Fibroblast of pulmonary artery (primary cell): ENCODE measurements at places on chromosomes 3 and 15.

DNA sequence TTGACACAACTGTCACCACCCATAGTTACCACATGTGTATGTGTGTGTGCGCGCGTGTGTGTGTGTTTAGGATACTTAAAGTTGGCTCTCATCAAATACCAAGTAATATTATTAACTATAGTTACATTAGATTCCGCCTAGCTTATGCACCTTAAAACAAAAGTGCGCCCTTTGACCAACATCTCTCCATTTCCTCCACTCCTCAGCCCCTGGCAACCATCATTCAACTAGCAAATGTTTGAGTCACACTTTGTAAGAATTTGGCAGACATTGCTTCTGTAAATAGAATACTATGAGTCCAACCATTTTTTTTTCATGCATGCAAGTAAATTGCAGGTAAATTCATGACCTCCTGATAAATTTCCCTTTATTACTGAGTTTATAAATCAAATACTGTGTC is 169.3 kb downstream of the GBE1 start:
- DNase-seq: peak; percentile 24

- no peak for DNase-seq
These were observed 49.1 kb downstream of the KLHL25 start for GRCh38 chr15:85745525-85746150.

- DNase-seq: no peak
These were observed 141.7 kb upstream of the MBNL1 start for GRCh38 chr3:152127058-152127457.

GRCh38 chr3:186920796-186921195 is 9.5 kb upstream of the ST6GAL1 start:
- DNase-seq: no peak

GRCh38 chr15:50390554-50391264 is 33.5 kb upstream of the USP8 start:
- DNase-seq: no peak

DNA sequence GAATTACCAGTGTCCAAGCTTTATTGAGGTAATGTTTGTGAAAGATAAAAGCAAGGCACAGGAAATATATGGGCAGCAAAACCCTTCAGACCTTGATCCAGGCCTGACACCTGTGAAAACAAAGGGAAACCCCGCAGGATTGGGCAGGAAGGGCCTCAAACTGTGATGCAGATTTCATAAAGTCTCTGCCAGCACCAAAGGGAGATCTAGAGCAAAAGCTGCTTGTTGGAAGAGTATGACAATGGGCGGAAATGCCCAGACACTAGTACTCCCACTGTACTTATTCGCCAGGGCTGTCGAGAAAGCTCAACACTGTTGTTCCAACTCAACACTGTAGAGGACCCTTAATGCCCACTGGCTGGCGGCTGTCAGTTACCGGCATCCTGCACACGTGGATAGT is 207.9 kb downstream of the CD47 start:
- DNase-seq: no peak

GRCh38 chr15:83928392-83928734 is 274.4 kb downstream of the ADAMTSL3 start:
- no peak for DNase-seq

DNA sequence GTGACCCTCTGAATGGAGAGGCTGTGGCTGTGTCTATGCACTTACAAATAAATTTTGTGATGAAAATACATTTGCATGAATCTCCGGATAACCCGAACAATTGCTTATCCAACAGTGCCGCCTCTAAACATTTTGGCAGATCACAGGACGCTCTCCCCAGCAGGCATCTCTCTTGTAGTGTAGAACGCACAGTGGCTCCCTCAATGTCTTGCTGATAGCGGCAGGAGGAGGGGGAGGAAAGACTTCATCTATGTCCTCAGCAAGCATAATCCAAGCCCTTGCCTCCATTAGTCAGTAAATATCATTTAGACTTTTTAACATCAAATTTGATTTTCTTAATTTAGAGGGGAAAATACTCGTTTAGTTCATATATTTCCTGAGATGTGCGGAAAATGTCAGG is 318.1 kb upstream of the IGF1R start:
- DNase-seq: no peak

DNA sequence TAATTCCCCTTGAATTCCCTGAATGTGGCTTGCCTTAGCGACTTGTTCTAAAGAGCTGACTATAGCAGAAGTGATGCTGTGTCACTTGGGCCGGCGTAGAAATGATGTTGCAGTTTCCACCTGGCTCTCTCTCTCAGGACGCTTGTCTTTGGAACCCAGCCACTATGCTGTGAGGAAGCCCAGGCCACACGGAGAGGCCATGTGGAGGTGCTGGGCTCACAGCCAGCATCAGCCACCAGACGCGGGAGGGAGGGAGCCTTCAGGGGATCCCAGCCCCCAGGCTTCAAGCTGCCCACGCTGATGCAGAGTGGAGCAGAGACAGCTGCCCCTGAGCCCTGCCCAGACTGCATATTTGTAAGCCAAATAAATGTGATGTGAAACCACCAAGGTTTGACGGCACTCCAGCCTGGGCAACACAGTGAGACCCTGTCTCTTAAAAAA is 18.6 kb downstream of the RNU5B-1 start:
- DNase-seq: peak; percentile 59

DNA sequence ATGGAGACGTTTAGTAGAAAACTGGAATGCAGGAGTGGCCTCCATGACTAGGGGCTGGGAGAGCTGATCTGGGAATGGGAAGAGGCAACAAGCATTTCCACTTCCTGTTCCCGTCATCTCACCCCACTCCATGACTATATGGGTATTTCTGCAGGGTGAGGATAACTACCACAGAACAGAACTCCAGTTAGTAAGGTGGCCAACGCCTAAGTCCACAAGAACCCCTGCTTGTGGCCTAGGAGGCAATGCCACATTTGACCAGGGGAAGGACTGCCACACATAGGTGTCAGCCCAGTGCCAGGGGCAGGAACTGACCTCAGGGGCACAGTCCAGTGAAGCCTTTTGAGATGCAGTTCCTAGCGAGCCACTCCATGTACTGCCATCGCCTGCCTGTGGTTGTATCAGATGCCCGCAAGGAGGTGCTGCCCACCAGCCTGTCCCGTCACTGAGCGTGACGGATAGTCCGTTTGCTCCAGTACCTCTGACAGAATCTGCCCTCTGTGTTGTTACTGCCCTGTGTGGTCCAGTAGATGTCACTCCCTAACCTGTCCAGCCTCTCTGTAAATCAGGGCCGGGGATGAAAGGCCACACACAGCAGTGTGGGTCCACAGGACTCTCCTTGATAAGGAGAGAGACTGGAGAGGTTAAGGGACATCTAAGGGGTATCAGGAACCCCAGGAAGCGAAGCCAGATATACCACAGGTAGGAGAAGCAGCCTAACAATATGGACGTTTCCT is 3.5 kb upstream of the MTFMT start:
- DNase-seq: peak; percentile 74

- no peak for DNase-seq
These were observed 564 bp upstream of the PIGZ start for GRCh38 chr3:196969134-196969659.

DNA sequence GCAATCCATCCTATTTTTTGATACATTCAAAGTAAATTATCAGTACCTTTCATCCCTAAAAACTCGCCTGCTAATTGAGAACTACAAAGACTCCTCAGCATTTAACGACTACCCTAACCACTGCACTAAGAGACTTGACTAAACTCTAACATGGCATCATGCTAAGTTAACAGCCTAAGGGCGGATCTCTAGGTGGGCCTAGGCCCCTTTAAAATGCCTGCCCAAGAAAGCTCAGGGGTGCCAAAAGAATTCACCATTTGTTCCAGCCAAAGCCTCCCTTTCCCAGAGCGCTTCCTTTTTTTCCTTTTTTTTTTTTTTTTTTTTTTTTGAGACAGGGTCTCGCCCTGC is 568 bp upstream of the NEK4 start:
- no peak for DNase-seq

- peak; percentile 71 for DNase-seq
These were observed 94.4 kb downstream of the TMCO5A start for GRCh38 chr15:38028869-38029268.

DNA sequence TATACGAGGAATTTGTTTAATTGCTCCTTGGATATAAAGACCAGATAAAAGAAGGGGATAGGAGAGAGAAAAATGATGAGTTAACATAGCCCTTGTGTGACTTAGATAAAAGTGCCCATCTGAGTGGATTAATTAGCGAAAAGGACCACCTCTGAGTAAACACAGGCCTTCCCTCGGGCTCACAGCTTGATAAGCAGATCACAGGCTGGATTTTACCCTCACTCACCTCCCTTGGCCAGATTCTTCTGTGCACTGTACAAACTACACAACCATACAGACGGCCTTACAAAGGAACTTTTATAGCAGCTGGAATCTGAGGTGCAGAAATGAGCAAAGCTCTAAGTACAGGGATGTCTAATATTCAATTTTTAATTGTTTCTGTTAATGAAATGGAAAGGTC is 112.4 kb upstream of the STT3B start:
- no peak for DNase-seq

GRCh38 chr15:97456521-97457202 is 503.8 kb upstream of the ARRDC4 start:
- no peak for DNase-seq

DNA sequence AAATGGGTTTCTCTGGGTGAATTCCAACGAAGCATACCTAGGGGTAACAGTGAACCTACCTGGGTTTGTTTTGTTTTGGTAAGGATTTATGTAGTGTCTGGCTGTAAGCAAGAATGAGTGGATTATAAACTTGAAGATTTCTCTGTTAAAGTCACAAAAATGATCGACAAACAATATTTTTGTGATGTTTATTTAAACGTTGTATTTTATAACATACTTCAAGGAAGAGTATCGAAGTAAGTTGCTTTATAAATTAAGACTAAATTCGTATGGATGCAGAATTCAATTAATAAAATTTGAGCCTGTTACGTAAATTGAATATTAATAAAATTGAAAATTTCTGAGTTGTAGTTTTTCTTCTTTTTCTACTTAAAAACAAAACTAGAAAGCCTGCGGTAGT is 982 bp upstream of the ZDHHC23 start:
- no peak for DNase-seq

DNA sequence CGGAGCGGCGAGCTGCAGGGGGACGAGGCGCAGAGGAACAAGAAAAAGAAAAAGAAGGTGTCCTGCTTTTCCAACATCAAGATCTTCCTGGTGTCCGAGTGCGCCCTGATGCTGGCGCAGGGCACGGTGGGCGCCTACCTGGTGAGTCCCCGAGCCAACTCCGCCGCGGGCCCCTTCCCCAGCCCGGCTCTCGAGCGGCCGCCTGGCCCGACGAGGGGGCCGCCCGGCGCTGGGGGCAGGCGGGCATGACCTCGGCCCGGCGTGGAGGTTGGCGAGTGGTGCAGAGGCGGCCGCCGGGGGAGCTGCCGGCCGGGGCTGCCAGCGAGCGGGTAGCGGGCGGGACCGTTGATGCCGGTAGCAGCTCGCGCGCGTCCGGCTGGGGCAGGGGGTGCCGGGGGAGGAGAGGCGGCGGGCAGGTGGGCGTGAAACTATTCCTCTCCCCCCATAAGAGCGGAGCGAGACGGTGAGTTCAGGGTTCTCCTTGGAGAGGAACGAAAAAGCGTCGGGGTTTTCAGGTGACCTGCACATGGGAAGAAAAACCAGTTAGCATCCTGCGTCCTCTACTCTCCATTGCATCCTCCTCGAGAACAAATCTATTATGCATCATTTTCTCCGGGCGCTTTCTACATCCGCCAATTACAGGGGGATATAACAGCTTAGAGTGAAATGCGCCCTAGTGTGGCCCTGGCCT is 585 bp downstream of the SLCO3A1 start:
- peak; percentile 11 for DNase-seq

- DNase-seq: no peak
These were observed 909.6 kb downstream of the ROBO1 start for GRCh38 chr3:78858174-78858573.

DNA sequence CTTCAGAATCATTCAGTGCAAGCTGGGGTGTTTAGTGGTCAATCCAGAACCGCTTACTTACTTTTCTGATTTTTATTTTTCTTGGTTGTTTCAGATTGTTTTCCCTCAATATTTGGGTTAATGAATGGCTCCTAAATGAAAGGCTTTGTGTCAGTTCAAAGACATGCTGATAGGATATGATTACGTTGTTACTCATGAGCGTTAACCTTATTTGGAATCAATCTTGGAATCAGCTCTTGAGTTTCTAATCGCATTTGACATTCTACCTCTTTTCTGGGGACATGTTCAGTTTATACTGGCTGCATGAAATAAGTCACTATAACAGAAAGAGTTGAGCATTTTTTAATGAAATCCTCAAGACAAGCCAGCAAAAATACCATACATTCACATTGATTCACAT is 50.2 kb downstream of the ATP11B start:
- no peak for DNase-seq

DNA sequence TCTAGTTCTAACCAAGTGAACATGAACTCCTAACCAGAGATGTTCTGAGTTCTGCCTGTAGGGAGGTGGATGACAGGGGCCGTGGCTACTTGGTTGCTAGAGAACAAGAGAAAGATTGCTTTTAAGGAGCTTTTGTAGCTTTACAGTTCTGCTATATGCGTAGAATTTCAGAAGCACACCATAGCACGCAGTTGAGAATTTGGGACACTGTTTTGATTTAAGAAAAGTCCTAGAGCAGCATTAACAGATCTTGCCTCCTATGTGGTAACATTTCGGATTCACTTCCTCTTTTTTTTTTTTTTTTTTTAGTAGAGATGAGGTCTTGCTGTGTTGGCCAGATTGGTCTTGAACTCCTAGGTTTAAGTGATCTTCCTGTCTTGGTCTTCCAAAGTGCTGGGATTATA is 181.7 kb downstream of the TCF12 start:
- DNase-seq: no peak

- peak; percentile 15 for DNase-seq
These were observed 139.0 kb downstream of the CTNNB1 start for GRCh38 chr3:41338276-41338675.

DNA sequence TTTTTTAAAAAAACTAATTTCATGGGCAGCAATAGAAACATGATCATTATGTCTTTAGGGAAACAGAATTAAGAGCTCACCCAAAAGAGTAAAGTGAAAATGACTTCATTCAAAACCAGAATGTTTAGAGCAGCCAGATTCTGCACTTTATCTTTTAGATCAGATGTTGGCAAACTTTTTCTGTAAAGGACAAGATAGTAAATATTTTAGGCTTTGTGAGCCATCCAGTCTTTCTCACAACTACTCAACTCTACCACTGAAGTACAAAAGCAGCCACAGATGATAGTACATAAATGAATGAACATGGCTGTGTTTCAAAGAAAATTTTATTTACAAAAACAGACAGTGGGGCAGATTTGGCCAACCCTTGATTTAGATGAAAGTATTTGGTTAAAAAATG is 84.5 kb downstream of the SETD2 start:
- DNase-seq: no peak

GRCh38 chr3:190119461-190120268 is 1.0 kb downstream of the P3H2 start:
- DNase-seq: no peak

DNA sequence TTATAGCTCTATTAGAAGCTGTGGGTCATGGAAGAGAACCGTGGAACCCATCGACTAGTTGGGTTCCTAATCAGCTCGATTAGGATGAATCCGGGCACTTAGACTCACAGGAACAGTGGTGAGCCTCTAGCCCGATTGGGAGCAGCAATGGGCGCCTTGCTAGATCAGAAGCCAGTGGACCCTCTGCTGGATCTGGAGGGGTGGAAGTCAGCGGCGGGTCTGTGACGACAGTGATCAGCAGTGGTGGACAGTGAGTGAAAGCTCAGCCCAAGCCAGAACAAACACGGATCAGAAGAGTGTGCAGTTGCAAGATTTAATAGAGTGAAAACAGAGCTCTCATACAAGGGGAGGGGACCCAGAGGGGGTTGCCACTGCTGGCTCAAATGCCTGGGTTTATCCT is 1170.2 kb downstream of the OTOL1 start:
- DNase-seq: no peak
